ENCODE measurements at places on chromosomes 13 and 19. TPM values are rescaled to one million over a fixed set of nuclear protein-coding genes. Genes with fewer than 3 reads are reported as not detected.

- no peak for DNase-seq
Measured at GRCh38 chr13:95457294-95457693, 95.2 kb upstream of the CLDN10 start.

DNA sequence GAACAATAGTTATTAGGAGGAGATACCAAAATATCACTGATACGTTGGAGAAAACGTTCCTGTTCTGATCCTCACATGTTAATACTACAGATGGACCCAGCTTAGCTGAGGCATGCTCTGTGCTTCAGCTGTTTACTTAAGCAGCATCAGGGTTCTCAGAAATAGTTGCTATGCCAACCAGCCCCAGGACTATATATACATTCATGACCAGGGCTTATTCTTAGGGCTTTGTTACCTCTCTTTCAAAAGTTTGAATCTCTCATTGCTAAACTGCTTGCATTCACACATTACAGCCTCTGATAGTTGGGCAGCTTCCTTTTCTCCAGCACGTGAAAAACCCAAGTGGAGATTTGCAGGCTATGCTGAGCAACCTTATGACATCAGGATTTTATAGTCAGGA is 800.4 kb downstream of the DIAPH3 start:
- DNase-seq: no peak

GRCh38 chr13:113304121-113304520 is 7.1 kb downstream of the LAMP1 start:
- DNase-seq: no peak

DNA sequence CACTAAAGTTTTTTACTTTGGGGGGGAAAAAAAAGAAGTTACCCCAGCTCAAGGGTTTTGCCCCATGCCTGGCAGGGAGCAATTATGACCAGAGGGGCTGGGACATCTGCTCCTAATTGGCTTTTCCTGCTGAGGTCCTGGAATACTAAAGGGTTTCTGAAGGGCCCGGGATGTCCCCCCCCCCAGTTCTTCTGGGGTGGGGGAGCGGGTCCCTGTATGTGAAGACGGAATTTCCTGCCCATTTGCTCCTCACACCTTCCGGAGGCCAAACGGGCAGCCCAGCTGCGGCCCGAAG is 1.1 kb upstream of the DLL3 start:
- no peak for DNase-seq

DNA sequence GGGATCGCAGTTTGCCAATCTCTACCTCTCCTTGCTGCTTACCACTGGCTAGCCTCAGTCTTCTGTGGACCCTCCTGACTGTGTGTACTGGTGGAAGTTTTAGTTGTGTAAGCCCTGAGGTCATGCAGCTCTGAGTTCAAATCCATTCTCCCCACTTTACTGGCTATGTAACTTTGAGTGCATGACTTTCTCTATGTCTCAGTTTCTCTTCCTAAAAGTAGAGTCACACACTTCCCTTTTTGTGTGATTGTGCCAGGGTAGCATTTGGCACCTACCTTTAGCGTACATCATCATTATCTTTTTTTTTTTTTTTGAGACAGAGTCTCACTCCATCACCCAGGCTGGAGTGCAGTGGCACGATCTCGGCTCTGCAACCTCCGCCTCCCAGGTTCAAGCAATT is 70.3 kb downstream of the MAP4K1 start:
- DNase-seq: no peak

Gene MYO1F
- 0.33 TPM for total RNA-seq

Gene LIM2
- total RNA-seq: not detected

GRCh38 chr19:10289167-10289835 is 451 bp upstream of the ICAM5 start:
- no peak for DNase-seq

GRCh38 chr13:51781246-51782022 is 22.5 kb downstream of the DHRS12 start:
- DNase-seq: no peak

- DNase-seq: no peak
Measured at GRCh38 chr13:106104281-106104901, 431.1 kb downstream of the EFNB2 start.

Gene GPC6
- 13.4 TPM for total RNA-seq

Gene CPT1C
- total RNA-seq: 87.7 TPM

DNA sequence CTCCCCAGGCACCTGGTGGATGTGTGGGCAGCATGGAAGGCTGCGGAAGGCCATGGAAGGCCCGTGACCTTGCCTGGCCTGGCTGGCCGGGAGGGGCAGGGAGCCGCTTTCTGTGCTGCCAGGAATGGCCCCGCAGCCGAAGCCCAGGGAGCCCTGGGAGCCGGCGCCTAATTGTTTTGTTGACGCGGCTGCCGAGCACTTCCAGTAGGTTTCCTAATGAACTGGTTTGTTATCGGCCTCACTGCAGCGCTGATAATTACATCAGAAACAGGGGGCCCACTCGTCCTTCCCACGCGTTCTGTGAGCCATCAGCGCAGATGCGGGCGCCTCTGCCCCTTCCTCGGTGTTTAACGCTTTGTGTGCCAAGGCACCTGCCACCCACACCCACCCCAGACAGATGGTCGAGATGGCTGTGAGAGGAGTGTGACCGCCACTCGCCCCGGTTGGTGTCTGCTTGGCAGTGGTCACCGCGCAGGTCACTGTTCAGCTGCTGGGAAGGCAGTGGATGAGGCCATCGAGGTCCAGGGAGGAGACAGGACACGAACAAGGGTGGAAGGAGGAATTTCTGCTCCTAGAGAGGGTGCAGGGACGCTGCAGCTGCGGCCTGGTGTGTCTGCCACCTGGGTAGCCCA is 124.5 kb downstream of the KDM4B start:
- no peak for DNase-seq

GRCh38 chr13:65929436-65929835 is 1300.7 kb downstream of the PCDH9 start:
- DNase-seq: no peak

Gene NKG7
- not detected for total RNA-seq

DNA sequence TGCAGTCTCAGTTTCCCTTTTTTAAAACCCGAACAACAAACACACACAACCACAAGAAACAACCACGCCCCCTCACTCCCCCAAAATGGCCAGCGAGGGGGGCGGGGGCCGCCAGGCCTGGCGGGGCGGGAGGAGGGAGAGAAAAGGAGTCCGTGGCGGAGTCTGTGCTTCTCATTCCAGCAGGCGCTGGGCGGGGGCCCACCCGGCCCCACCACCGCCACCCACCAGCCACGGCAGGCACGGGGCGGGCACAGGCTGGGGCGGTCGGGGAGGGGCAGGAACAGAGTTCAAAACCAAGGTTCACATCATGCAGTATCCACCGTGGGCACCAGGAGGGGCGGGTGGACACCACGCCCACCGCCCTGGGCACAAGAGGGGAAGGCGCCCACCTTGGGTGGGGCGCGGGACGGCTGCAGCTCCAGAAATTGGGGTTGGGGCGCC is 12.9 kb downstream of the DPF1 start:
- DNase-seq: no peak

Gene POLRMT
- 71.1 TPM for total RNA-seq

Gene FGF22
- 0.84 TPM for total RNA-seq

GRCh38 chr19:13604902-13605586 is 98.8 kb upstream of the CACNA1A start:
- DNase-seq: no peak

- peak; percentile 48 for DNase-seq
Measured at GRCh38 chr19:15379999-15380647, 536 bp upstream of the AKAP8 start.

DNA sequence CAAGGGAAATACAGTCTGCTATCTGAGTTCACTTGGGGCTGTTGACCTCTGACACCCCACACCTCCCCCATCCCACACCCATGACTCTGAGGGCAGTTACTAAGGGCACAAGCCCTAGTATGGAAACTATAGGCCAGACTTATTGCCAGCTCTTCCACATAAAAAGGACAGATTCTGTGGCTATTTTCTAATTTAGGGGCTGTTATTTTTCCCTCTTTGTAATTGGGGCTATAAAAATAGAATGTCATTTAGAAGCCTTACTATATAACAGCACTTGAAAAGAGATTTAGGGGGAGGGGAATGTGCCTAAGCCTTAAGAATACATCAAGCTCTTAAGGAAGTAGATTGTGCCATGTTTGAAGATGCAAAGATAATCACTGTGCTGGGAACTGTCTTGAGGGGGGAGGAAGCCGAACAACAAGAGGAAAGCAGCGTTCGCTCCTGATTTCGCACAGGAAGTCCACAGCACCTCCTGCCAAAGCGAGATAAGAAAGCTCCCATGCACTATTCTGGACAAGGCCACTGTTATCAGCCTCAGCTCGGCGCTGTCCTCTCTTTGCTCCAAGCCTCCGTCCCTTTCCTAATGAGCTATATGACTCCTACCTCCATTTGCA is 86.6 kb downstream of the FLT1 start:
- DNase-seq: no peak

- DNase-seq: no peak
Measured at GRCh38 chr19:5676105-5676771, 4.1 kb downstream of the MICOS13 start.

Gene THSD8
- total RNA-seq: 34.7 TPM

Gene SRRM5
- total RNA-seq: 0.51 TPM

Gene ZNF577
- 20.4 TPM for total RNA-seq

Data from neural crest cell (in vitro differentiated cells).